ENCODE measurements at places on chromosomes 16 and 17. TPM values are rescaled to one million over a fixed set of nuclear protein-coding genes. Genes with fewer than 3 reads are reported as not detected.

The CLEC19A gene
- total RNA-seq = not detected

GRCh38 chr16:85127379-85127723 is 15.1 kb upstream of the CIBAR2 start:
- DNase-seq = no peak
- no peaks in the 10 kb centered on the region for H3K36me3 ChIP-seq
- H3K4me1 ChIP-seq = peaks cover 31% of the 10 kb centered on the region

DNA sequence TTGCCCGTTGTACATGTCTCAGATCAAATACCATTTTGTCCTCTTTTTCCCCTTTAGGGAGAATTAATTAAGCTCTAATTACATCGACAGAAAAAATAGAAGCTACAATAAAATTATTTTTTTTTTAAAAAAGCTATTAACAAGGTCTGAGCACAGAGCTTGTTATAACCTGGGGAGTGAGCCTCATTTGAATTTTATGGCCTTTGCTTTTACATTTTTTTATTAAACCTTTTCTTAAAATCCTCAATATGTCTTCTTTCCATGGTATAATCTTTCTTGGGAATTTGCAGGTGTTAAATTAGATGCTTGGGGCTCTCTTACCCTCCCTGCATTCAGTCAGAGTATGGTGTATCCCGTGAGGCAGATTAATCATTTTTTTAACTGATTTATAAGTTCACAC is 212.5 kb upstream of the XYLT1 start:
- no peak for DNase-seq
- H3K4me1 ChIP-seq = no peaks in the 10 kb centered on the region
- no peak overlapping the region for H3K4me3 ChIP-seq
- no peak overlapping the region for H3K27ac ChIP-seq
- no peaks in the 10 kb centered on the region for H3K27me3 ChIP-seq

The EVPL gene
- 0.98 TPM for total RNA-seq

The CCDC200 gene
- total RNA-seq = not detected

DNA sequence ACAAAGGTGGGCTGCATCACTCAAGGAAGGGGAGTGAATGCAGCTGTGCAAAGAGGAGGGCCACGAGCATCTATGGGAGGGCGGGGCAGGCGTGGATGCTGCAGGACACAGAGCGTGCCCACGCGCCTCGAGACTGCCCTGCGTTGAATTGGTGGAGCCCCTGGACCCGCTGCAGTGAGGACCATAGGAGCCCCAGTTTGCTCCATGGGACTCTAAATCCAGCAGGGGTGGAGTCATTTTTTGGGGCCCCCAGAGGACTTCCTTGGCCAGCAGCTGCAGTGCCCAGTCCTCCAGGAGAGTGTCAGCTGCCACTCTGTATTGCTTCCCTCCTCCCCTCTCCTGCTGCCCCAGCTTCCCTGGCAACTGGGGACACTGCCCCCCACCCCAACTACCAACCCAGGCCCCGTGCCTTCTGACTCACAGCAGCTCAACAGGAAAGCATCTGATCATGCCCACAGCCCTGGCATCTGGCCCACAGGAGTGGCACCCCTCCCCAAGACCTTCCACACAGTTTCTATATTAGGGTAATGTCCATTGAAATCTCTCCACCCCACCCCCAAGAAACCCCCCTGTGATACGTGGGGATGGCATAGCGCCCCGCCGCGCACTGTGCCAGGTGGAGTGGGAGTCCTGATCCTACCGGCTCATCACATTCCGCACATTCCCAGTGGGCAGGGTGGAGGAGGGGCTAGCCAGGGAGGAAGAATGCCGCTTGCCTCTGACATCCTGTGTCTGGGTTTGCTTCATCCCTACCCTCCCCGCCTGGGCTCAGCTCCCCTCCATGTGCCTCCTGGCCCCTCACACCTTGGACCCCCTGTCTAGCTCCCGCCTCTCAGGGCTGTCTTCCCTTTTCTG is 27.8 kb upstream of the ITGA3 start:
- no peaks in the 10 kb centered on the region for H3K27me3 ChIP-seq
- no peak for DNase-seq
- no peak overlapping the region for H3K4me3 ChIP-seq
- peak overlapping the region; percentile 64 for H3K27ac ChIP-seq
- peaks cover 19% of the 10 kb centered on the region for H3K4me1 ChIP-seq

DNA sequence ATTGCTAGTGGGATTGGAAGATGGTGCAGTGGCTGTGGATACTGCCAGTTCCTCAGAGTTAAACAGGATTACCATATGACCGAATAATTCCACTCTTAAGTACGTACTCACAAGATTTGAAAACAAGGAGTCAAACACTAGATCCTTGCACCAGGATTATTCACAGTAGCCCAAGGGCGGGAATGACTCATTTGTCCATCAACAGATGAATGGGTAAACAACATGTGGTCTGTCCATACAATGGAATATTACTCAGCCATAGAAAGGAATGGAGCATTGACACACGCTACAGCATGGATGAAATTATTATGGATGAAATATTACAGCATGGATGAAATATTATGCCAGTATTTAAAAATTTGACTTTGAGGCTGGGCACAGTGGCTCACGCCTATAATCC is 9.1 kb upstream of the MAPK8IP3 start:
- DNase-seq = no peak
- no peaks in the 10 kb centered on the region for H3K4me1 ChIP-seq
- H3K4me3 ChIP-seq = no peak overlapping the region
- no peak overlapping the region for H3K27ac ChIP-seq

The SULT1A2 gene
- total RNA-seq = 6.1 TPM

DNA sequence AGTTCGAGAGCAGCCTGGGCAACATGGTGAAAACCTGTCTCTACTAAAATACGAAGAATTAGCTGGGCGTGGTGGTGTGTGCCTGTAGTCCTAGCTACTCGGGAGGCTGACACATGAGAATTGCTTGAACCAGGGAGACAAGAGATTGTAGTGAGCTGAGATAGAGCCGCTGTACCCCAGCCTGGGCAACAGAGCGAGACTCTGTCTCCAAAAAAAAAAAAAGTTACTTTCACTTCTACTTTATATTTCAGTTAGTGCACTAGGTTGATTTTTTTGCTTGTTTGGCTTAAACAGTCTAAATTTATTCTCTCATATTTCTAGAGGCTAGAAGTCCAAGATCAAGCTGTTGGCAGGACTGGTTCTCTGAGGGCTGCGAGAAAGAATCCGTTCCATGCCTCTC is 13.4 kb downstream of the CCDC102A start:
- no peaks in the 10 kb centered on the region for H3K36me3 ChIP-seq
- H3K27me3 ChIP-seq = no peaks in the 10 kb centered on the region
- no peak overlapping the region for H3K27ac ChIP-seq

DNA sequence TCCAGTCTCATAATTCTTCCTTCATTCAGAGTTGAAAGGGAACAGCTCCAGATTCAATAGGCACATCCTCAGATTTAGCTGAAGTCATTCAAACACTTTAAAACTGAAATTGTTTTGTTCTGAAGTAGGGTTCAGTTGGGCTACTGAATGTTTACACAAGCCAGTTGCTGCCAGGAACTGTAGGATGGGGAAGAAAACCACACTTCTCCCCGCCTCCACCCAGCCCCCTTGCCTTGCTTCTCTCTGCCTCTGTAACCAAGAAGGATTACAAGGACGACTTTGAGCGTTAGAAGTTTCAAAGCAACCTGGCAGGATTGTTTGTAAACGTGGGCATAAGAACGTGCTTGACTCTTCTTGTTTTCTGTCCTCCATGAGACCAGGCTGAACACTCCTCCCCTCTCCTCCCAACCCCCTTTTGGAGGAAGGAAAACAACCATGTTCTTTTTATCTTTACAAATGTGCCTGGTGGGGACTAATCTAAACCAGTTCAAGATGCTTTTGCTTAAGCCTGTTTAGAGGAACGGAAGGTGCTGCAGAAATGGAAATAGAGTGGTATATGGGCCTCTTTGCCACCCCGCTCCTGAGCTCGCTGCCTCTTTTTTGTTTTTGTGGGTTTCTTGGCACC is 287.9 kb downstream of the FTO start:
- no peak overlapping the region for H3K27ac ChIP-seq
- no peaks in the 10 kb centered on the region for H3K27me3 ChIP-seq
- H3K4me3 ChIP-seq = no peak overlapping the region
- H3K4me1 ChIP-seq = no peaks in the 10 kb centered on the region
- H3K36me3 ChIP-seq = no peaks in the 10 kb centered on the region

The FBXL16 gene
- 5.7 TPM for total RNA-seq

The SMPD3 gene
- 0.20 TPM for total RNA-seq

DNA sequence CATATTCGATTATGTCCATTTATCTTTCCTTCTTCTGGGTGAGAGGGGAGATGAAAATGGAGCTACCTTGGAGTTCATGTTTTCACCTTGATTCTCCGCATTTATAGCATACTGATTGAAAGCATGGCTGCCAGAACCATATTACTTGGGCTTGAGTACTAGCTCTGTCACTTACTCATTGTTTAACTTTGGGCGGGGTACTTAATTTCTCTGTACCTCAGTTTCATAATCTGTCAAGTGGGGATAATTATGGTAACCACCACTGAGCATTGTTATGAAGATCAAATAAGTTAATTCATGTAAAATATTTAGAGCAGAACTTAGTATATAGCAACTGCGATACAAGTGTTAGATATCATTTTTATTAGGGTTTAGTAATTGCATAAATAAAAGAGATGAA is 65.2 kb downstream of the FTO start:
- H3K4me1 ChIP-seq = peaks cover 83% of the 10 kb centered on the region
- H3K4me3 ChIP-seq = no peak overlapping the region

- H3K27me3 ChIP-seq = no peaks in the 10 kb centered on the region
- no peaks in the 10 kb centered on the region for H3K36me3 ChIP-seq
- no peak overlapping the region for H3K27ac ChIP-seq
- H3K4me1 ChIP-seq = no peaks in the 10 kb centered on the region
- no peak overlapping the region for H3K4me3 ChIP-seq
Observed at GRCh38 chr17:20207262-20207985, 198.3 kb downstream of the SPECC1 start.

- no peaks in the 10 kb centered on the region for H3K27me3 ChIP-seq
- no peak overlapping the region for H3K27ac ChIP-seq
- DNase-seq = no peak
- no peaks in the 10 kb centered on the region for H3K36me3 ChIP-seq
- H3K4me1 ChIP-seq = no peaks in the 10 kb centered on the region
Observed at GRCh38 chr17:80803451-80804428, 187.9 kb upstream of the CHMP6 start.

- H3K4me1 ChIP-seq = no peaks in the 10 kb centered on the region
- no peak overlapping the region for H3K4me3 ChIP-seq
- DNase-seq = no peak
- no peaks in the 10 kb centered on the region for H3K27me3 ChIP-seq
- no peaks in the 10 kb centered on the region for H3K36me3 ChIP-seq
Observed at GRCh38 chr17:35257208-35257659, 14.4 kb downstream of the SLFN5 start.

DNA sequence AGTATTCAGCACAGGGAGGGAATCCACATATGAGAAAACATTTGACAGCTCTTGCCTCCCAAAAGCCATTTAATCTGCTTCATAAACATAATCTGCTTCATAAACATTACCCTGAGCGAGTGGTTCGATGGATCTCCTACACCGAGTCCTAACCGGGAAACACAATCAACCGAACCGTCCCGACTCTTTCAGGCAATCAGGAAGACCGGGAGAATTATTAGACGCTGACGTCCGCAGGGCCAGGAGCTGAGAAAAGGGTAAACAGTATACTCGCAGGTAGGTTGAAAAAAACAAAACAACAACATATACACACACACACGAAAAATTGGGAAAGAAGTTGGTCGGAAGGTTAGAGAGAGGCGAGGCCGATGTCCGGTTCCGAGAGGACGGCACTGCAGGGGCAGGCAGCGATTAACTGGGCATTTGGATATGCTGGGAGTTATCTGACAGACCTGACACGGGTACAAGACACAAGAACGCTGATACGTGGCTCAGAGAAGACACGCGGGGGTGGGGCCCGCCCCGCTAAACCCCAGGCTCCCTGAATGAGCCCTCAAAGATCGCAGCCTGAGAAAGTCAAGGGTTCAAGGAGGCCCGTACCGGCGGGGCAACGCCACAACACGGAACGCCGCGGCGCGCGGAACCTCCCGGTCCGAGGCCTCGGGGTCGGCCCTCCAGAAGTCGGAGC is 585 bp downstream of the AP1G1 start:
- H3K4me3 ChIP-seq = peak overlapping the region; percentile 72
- DNase-seq = no peak
- no peaks in the 10 kb centered on the region for H3K36me3 ChIP-seq
- peak overlapping the region; percentile 89 for H3K27ac ChIP-seq

DNA sequence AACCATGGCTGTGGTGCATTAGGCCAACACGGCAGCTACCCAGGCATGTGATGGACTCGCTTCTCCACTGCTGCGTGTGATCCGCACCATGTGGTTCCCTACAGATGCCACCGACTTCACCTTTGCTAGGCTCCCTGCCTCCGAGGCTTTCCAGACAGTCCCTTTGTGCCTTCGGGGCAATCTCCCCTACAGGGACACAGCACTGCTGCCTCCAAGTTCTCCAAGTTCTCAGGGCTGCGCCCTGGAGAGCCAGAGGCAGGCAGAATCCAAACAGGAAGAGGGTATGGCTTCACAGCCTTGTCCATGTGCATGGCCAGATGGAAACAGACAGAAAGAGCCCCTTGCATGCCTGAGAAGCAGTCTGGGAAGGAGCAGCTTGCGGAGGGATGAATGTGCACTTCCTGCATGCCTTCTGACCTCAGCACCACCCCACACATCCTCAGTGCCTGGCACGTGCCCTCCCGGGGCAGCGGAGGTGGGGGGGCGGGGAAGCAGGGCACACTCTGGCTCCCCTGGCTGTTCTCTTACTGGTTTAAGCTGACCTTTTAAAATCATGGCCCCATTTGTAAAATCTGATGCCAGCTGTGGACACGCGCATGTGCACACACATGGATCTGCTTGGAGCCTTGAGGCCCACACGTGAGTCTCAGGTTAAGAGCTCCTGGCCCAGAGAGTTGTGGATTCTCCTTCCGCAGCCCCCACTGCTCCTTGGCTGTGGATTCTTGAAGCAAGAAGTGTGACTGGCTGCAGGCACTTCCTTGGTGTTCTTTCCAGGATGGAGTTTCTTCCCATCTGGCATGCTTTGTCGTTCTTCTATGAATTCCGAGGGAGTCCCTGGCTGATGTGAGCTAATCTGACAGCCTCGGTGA is 55.3 kb upstream of the MTSS2 start:
- H3K27ac ChIP-seq = no peak overlapping the region
- H3K36me3 ChIP-seq = no peaks in the 10 kb centered on the region
- no peaks in the 10 kb centered on the region for H3K4me1 ChIP-seq
- no peak overlapping the region for H3K4me3 ChIP-seq
- H3K27me3 ChIP-seq = no peaks in the 10 kb centered on the region
- DNase-seq = no peak

The HAS3 gene
- 3.3 TPM for total RNA-seq

All from tibial nerve (tissue), 4 donors.